ENCODE measurements at places on chromosomes 2 and 18.

GRCh38 chr18:22102953-22103646 lies 66.3 kb upstream of the GATA6 start:
- no peak for DNase-seq

DNA sequence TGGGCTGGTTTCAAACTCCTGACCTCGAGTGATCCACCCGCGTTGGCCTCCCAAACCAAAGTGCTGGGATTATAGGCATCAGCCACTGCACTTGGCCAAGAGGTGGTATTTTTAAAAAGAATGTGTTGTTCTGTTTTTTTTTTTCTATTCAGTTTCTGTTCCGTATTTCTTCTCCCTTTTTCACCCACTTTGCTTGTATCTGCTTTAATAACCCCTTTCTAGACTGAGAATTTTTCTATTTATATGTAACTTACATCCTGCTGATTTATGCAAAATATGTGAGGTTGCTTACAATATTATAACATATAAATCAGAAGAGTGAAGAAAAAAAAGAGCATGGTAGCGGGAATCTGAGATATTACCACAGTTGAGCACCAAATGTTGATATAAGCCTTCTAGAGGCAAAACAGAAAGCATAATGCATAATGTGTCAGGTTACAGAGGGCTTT lies 17.2 kb upstream of the LYPD6B start:
- no peak for DNase-seq

DNA sequence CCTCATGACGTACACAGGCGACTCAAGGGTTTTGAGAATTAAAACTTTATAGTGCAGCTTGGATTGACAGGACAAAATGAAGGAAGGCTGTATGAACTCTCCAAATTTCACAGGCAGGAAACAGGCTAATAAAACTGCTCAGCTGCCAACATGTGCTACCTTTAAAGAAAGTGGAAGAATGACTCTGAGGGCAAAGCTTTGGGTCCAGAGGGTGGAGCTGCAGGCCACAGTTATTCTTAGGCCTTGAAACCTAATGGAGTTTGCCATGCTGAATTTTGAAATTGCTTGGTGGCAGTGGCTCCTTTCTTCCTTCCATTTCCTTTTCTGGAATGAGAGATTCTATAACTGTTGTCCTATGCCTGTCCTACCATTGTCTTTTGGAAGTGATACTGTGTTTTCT lies 34.8 kb downstream of the HAT1 start:
- no peak for DNase-seq

- no peak for DNase-seq
These were observed 1.2 kb downstream of the CBLN2 start for GRCh38 chr18:72542984-72543356.

DNA sequence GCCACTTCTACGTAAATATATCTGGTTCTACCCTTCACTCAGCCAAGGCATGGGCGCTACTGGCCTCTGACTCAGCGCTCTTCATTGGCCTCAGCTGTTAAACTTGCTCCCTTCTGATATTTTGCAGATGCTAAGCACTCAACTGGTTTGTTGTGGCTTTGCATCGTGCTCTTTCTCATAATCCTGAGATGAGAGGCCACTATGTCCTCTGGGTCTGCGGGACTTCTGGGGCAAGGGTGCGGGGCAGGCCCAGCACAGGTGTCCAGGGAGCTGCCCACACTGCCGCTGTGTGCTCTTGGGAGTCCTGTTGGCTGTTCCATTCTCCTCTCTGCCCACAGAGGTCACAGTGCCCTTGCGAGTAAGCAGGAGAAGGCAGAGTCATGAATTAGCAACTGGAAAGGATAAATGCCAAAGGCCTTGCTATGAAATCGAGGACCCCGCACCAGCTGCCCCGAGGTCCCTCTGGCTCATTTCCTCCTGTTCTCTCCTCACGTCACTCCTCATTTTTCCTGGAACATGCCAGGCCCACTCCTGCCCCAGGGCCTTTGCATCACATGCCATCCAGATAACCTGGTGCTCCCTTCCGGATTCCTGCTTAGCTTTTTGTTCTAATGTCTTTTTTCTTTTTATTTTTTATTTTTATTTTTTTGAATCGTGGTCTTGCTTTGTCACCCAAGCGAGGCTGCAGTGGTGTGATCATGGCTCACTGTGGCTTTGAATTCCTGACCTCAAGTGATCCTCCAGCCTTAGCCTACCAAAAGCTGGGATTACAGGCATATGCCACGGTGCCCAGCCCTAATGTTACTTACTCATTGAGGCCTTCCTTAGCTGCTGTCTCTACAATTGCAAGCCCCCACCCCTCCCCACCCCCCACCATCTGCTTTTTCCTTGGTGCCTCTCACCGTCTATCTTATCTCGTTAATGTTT lies 34.9 kb upstream of the MAT2A start:
- DNase-seq: no peak

DNA sequence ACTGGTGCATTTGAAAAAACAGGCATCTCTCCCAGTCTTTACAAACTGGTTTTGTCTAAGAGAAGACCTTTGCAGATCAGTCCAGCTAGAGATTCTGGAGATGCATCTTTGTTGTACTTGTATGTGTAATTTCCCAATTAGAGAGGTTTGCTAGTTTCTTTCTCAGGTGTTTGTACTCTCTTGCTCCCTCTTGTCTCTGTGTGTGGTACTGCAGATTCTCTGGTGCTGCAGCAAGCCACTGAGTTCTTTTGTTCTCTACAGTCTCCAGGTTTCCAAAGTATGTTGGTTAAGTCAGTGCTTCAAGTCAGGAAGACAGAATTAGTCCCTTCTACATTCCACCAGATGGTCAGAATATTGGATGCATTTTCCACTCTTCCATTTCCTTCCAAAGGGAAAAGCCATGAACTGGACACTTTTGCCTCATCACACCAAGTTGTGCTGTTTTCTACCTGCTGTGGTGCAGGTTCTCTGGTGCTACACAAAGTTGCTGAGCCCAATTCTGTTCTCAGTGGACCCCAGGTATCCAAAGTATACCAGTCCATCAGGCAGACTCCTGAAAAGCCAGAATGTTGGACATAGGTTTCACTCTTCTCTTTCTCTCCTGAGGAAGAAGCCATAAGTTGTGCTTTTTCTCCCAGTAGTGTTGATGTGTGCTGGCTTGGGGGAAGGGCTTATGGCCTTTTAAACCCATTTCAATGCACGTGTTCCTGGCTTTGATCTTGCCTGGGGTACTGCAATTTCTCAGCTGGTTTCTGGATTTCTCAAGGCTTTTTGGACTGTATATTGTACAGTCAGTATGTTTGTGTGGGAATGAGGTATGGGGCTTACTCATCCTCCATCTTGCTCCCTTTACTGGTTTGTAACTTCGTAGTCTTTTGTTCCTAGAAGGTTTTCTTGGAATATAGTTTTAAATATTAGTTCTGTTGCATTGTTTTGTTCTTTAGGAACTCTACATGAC lies 29.8 kb downstream of the EPC2 start:
- DNase-seq: no peak
